ENCODE measurements at places on chromosomes 1 and 21.

DNA sequence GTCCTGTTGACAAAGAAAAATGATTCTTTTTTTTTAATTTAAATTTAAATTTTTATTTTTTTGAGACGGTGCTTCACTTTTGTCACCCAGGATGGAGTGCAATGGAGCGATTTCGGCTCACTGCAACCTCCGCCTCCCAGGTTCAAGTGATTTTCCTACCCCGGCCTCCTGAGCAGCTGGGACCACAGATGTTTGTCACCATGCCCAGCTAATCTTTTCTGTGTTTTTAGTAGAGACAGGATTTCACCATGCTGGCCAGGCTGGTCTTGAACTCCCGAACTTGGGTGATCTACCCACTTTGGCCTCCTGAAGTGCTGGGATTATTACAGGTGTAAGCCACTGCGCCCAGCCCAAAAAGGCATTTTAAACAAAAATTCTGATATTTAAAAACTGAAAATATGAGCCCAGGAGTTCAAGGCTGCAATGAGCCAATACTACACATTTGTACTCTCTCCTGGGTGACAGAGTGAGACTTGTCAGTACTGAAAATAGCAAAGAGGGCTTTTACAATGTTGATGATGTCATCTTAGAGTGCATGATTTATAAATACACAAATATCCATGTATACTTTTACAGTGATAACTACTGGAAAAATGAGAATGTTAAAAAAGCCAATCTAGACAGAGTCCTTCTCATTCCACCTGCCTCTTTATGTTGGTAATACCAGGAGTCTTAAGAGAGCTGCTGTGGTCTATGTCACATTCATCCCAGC, 56.0 kb upstream of the STUM start:
- DNase-seq = no peak

DNA sequence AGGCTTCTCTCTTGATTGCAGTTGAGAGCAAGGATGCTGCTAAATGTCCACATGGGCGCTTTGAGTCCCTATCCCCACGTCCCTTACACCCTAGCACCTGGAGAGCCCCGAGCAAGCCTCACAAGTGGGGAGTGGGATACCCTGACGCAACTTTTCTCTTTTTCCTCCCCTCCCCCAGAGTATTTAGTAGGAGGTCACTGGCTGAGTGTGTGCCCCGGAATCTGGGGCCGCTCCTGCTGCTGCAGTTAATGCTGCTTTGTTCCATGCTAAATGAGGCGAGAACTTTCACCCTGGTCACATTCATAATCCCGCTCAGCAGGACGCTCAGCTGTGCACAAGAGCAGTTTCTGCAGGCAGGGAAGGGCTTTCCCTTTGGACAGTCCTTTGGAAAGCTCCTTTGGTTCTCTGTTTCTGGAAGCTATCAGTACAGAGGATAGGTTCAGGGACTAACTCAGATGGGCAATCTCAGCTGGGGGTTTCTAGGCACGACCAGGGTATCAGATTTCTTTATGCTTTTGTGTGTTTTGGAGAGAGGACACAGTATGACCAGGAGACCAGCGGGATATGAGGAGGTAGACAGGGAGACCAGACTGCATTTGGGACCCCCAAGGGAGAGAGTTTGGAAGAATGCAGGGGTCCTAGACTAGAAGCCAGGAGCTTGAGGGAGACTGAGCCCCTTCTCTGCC, 75.9 kb downstream of the NOS1AP start:
- no peak for DNase-seq

- DNase-seq = no peak
Measured at GRCh38 chr1:78092643-78093042, 46.9 kb downstream of the GIPC2 start.

- DNase-seq = no peak
Measured at GRCh38 chr1:151831605-151832004, at the start of gene RORC. Gene RORC (minus strand): TSS chr1:151831802. CDS start chr1:151831764, 38 bp downstream.

DNA sequence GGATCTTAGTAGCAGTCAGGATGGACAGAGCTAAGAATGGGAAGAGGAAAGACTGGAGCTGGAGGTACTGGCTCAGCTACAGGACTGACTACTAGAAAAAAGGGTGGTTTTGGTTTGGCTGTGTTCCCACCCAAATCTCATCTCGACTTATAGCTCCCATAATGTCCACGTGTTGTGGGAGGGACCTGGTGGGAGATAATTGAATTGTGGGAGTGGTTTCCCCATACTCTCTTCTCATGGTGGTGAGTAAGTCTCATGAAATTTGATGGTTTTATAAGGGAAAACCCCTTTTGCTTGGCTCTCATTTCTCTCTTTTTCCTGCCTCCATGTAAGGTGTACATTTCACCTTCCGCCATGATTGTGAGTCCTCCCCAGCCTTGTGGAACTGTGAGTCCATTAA, 466.5 kb upstream of the DEPDC1 start:
- no peak for DNase-seq

DNA sequence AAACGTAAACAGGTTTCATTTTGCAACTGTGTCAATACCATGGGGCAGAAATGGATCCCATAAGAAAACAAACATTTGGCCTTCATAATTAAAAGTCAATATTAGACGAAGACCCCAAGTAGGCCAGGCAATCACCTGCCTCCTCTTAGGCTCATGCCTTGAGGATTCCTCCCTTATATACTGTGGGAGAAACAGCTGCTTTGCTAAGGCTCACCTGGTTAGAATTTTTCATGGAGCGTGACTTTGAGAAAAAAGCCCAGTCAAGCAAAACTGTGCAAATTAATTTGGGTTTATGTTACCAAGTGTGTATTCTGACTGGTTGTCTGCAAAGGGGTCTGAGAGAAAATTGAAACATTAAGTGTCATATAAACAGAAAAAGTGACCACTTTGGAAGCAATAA, 605.3 kb upstream of the USP24 start:
- no peak for DNase-seq

GRCh38 chr1:228162286-228163006, 3.2 kb upstream of the IBA57 start:
- no peak for DNase-seq

- no peak for DNase-seq
Measured at GRCh38 chr1:154446789-154447188, 41.6 kb downstream of the IL6R start.

GRCh38 chr1:41875487-41875886, 43.2 kb downstream of the HIVEP3 start:
- no peak for DNase-seq

GRCh38 chr1:992362-992761, 7.5 kb downstream of the HES4 start:
- no peak for DNase-seq

GRCh38 chr1:13869172-13869797, 169.3 kb downstream of the PRDM2 start:
- no peak for DNase-seq

GRCh38 chr1:17287130-17287776, 20.7 kb upstream of the PADI4 start:
- DNase-seq = no peak

GRCh38 chr21:45698493-45699184, 55.1 kb downstream of the PCBP3 start:
- no peak for DNase-seq

- DNase-seq = no peak
Measured at GRCh38 chr1:29122682-29123052, 1.0 kb downstream of the TMEM200B start.

DNA sequence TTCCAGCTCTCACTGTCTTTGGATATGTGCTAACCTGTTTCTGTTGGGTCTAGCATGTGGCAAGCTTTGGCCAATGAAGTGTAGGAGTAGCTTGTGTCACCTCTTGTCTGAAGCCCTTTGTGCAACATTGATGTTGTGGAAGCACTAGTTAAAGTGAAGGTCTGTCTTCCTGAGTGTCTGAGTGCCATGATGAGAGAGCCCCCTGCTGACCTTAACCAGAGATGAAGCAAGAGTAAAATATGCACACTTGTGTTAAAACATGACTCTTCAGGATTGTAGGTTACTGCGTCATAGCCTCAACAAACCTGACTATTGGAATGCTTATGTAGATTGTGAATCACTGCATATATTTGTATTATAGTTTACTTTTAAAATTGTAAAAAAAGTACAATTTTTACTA, 103.7 kb downstream of the NCAM2 start:
- no peak for DNase-seq

- no peak for DNase-seq
Measured at GRCh38 chr1:180156631-180157091, 2.0 kb downstream of the QSOX1 start.

- no peak for DNase-seq
Measured at GRCh38 chr21:14541841-14542490, 4.1 kb downstream of the SAMSN1 start.

- DNase-seq = no peak
Measured at GRCh38 chr1:228178737-228179684, 13.4 kb downstream of the IBA57 start.

DNA sequence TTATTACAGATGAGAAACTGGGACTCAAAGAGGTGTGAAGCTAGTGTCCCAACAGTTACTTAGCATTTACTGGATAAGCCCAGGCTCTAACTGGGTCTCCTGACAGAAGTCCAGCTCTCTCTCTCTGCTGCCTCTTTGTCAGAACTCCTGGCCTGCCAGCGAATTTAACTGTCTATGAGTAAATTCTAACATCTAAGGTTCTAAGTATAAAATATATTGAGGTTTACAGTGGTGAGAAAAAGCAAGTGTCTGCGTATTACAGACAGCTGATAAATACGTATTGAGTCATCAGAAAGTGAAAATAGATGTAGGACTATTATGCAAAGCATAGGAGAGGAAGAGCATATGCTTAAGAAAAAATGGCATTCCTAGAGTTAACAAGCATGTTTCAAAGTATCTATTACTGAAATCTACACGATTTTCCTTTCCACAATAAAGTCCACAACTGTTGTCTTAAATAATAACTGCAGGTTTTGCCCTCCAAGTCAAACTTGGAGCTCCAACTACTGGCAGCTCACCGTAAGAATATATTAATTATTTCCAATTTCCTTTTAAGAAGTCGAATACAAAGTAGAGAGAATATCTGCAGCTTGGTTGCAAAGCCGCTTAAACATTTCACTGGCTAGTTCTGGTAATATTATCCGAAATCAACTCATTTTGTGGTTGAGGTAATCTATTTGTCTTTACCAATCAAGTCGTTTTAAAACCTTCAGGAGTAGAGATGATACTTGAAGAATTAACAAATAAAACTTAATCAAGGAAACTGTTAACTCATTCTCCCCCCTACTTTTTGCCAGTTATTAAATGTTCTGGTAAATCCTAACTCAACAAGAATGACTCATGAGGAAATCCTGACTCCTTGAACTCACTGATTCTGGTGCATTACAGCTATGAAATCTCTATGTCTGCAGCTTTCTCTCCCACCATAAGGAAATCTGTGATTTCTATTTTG, 1.4 kb upstream of the RGS2 start:
- DNase-seq = no peak

GRCh38 chr1:200890818-200891773, 3.6 kb upstream of the INAVA start:
- DNase-seq = no peak

GRCh38 chr1:231369282-231369681, 31.2 kb downstream of the SPRTN start:
- DNase-seq = no peak

DNA sequence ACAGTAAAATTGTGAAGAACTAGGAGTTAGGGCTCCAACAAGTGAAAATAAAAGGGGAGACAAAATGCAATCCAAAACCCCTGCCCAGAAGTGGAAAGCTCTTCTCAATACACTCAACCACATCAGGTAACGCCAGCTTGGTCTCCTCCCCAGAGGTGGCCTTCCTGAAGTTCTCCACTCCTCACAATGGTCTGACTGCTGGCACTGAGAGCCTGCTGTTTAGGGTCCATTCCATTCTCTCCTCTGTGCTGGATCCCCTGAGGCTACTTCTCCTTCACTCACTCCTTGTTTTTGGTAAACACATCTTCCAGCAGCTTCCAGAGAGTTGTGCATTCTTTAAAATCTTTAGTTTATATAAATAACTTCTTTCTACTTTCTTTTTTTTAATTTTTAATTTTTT, 189.5 kb downstream of the KCNT2 start:
- no peak for DNase-seq

- DNase-seq = no peak
Measured at GRCh38 chr1:17588048-17588871, 48.8 kb downstream of the ARHGEF10L start.

- DNase-seq = no peak
Measured at GRCh38 chr1:186375929-186376319, 286 bp downstream of the ODR4 start.

DNA sequence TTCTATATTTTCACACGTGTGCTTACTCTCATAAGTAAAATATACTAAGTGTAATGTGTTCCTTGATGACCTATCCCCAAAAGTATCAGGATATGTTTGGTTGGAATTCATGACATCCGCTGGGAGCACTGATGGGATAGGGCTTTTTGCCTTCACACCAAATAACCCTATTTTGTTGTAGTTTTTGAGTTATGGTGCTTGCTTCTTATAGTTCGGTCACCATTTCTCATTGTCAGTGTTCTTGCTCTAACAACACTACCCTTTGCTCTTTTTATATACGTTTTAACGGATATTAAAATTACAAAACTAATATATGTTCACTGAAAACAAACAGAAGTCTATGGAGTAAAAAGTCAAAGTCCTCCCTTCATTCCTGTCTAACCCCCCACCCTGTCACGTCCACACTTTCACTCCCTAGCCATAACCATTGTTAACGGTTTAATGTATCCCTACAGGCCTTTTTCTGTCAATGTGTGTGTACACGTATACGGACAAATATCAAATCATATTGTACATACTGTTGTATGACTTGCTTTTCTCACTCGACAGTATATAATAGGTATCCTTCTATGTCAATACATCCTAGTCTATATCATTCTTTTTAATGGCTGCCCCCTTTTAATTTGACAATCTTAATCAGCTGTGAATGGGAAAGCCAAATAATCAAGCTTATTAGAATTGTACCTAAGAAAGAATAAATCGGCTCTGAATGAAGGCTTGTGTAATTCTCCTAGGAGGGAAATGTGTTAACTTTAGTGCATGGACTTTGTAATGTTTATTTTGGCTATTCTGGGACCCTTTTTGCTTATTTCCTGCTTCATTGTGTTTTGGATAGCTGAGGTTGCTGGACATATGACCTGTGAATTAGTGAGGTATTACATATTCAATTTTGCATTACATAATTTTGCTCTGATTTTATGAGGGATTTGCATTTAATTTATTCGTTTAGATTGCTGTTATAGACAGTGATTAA, 3.5 kb upstream of the RNF220 start:
- DNase-seq = no peak

DNA sequence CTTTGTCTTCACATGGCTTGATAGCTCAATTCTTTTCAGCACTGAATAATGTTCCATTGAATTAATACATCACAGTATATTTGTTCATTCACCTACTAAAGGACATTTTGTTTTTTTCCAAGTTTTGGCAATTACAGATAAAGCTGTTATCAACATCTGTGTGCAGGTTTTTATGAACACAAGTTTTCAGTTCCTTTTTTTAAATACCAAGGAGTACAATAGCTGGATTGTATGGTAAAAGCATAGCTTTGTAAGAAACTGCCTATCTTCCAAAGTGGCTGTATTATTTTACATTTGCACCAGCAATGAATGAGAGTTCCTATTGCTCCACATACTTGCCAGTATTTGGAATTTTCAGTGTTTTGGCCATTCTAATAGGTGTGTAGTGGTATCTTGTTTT, 4.8 kb upstream of the MCOLN2 start:
- DNase-seq = no peak

- DNase-seq = no peak
Measured at GRCh38 chr1:44802306-44803061, 2.3 kb downstream of the PLK3 start.
